ENCODE measurements at places on chromosomes 1 and 21. TPM values are rescaled to one million over a fixed set of nuclear protein-coding genes. Genes with fewer than 3 reads are reported as not detected.

Gene RBP7
- not detected for total RNA-seq

Gene RGSL1
- not detected for total RNA-seq

Gene TRIM67
- not detected for total RNA-seq

Gene C1orf94
- not detected for total RNA-seq

Gene LMX1A
- not detected for total RNA-seq

Gene TSPEAR
- not detected for total RNA-seq

Gene LIN28A
- total RNA-seq: not detected

Gene RAB42
- 0.17 TPM for total RNA-seq

Gene OR2G3
- total RNA-seq: not detected

Gene GJA9
- not detected for total RNA-seq

DNA sequence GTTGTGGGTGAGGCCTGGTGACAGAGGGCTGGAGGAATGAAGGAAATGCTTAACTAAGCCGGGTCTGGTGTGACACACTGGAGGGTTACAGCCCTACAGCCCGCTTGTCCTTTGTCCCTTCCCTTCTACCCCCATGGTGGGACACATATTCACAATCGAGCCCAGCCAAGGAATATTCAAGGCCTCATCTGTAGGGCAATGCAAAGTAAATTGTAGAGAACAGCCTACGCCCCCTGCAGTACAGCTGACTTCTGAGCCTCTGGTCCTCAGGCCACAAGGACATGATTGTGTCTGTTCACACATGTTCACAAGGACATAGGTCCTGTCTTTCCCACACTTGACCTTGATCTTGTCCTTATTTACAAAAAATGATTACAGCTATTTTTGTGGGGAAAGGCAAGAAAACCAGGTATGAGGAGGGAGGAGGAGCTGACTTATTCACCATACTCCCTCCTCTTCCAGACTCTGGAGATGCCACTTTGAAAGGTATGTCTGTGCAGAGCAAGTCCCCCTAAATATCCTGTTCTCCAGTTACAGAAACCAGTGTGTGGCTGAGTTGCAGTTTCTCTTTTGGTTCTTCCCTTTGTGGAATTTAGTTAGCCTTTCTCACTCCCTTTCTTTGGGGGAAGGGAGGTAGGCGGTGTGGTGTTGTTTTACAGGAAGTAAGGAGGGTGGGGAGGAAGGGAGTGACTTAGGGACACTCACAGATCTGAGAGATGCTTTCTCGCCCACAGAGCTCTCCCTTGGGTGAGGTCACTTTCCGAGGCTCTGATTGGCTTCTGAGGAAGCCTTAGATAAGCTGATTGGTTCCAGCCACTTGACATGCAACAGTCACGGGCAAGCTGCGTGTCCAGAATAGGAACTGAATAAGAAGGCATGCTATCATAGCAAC lies 14.6 kb downstream of the POLR3GL start:
- no peaks in the 10 kb centered on the region for H3K27me3 ChIP-seq
- H3K27ac ChIP-seq: no peak overlapping the region
- no peak overlapping the region for H3K4me3 ChIP-seq
- peak; percentile 86 for DNase-seq

GRCh38 chr1:206897175-206897574 lies at the start of gene IL24:
Gene IL24 (plus strand): TSS chr1:206897443. CDS start chr1:206897833, 390 bp downstream.
- H3K27ac ChIP-seq: peak within 1 kb of the TSS; percentile 95
- peak; percentile 63 for DNase-seq
- peaks cover 95% of the 10 kb centered on the region for H3K4me1 ChIP-seq
- H3K27me3 ChIP-seq: no peaks in the 10 kb centered on the region

DNA sequence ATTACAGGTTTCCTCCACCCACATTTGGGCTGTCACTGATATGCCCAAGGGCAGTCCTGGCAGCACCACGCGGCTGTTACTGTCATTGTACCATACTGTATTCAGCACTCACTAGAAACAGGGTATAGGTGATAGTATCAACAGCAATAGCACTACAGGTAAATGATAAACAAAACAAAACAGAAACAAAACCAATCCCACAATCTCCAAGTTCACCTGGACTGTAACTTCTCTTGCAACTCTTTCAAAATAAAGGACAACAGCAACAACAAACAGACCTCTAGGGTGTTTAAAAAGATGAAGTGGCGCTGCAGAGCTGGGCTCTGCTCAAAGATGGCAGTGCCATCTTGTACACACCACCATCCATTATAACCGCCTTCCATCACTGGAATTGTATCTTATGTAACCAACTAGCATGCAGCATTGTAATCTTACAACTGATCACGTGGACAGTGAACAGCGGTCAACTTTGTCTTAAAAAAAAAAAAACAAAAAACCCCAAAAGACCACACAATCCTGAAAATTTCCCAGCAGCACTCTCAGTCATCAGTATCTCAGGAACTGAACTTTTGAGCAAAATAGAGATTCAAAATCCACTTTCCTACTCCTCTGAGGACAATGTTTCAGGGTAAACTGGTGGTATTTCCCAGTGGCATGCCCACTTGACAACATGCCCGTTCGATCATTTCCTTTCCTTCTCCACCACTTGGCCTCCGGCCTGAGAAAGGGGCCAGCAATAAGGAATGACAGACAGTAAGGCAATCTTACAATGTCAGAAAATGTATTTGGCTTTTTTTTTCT lies 3.8 kb downstream of the IRF2BP2 start:
- H3K36me3 ChIP-seq: peaks cover 37% of the 10 kb centered on the region
- peak overlapping the region; percentile 82 for H3K4me3 ChIP-seq
- peaks cover 43% of the 10 kb centered on the region for H3K4me1 ChIP-seq
- H3K27me3 ChIP-seq: no peaks in the 10 kb centered on the region
- H3K27ac ChIP-seq: peak overlapping the region; percentile 94

- DNase-seq: no peak
- no peak overlapping the region for H3K4me3 ChIP-seq
- no peaks in the 10 kb centered on the region for H3K27me3 ChIP-seq
- no peak overlapping the region for H3K27ac ChIP-seq
Measured at GRCh38 chr1:65509912-65510680, 89.6 kb downstream of the LEPR start.

DNA sequence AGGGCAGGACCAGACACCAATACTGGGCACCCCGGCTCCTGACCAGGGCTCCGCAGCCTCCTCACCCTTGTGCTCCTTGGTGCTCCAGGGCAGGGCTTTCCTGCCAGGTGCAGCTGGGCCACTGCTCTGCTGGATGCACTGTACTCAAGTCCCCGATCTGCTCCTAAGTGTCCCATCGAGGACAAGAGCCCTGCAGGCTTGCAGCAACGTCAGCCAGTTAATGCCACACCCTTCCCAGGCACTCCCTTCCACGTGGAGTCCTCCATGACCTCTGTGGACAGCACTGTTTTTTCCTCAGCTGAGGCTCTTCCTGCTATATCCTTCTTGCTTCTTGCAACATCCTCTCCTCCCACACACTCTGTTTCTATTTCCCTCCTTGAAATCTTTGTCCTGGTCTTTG lies 94.0 kb upstream of the NGF start:
- peaks cover 14% of the 10 kb centered on the region for H3K27me3 ChIP-seq
- DNase-seq: no peak
- no peaks in the 10 kb centered on the region for H3K4me1 ChIP-seq
- no peak overlapping the region for H3K27ac ChIP-seq
- no peaks in the 10 kb centered on the region for H3K36me3 ChIP-seq

DNA sequence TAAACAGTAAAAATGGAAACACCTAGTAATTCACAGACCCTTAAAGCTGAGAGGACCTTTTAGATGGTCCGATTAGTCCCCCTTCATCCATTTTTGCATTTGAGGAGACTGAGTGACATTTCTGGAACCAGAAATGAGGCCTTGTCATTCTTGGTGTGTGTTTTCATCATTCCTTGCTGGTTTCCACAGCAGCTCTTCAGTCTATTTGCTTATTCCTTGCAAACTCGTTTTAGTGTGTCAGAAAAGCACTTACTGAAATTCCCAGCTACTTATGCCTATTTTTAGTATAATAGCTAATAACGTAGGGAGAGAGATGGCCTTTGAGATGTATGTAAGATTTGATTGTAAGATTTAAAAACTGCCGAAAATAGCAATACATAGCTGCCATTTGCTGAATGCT lies 70.9 kb downstream of the VPS13D start:
- no peaks in the 10 kb centered on the region for H3K36me3 ChIP-seq
- H3K4me1 ChIP-seq: peaks cover 36% of the 10 kb centered on the region
- H3K4me3 ChIP-seq: no peak overlapping the region
- H3K27me3 ChIP-seq: no peaks in the 10 kb centered on the region
- H3K27ac ChIP-seq: no peak overlapping the region

DNA sequence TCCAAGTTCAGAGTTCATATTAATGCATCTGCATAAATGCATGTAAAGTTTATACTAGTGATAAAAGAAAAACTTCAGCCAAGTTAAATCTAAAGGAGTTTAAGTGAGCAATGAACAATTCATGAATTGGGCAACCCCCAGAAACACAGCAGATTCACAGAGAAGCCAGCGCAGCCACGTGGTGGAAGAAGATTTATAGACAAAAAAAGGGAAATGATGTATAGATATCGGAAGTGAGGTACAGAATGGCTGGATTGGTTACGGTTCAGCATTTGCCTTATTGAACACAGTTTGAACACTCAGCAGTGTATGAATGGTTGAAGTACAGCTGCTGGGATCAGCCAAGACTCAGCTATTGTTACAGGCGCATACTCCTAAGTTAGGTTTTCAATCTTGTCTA lies 5.7 kb downstream of the AK5 start:
- no peak overlapping the region for H3K4me3 ChIP-seq
- H3K27me3 ChIP-seq: no peaks in the 10 kb centered on the region
- H3K27ac ChIP-seq: no peak overlapping the region
- no peaks in the 10 kb centered on the region for H3K36me3 ChIP-seq
- no peak for DNase-seq

DNA sequence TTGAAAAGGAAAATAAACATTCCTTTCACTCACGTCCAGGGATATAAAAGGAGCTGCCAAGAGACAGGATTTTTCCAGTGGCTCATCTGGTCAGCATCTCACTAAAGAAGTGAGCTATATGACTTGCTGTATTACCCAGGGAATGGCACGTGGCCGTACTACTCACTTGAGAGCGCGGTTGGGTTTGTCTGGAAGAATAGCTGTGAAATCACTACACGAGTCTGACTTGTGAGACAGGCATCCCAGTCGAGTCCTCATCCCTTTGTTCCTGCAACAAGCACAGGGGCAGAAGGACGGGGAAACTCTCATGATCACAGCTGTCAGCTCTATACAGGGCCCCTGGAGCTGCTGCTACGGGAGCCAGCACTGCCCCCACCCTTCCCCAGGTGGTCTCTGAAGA lies 17.7 kb downstream of the RGS8 start:
- H3K4me1 ChIP-seq: peaks cover 4% of the 10 kb centered on the region
- H3K27me3 ChIP-seq: peaks cover 30% of the 10 kb centered on the region
- H3K27ac ChIP-seq: no peak overlapping the region
- DNase-seq: no peak
- H3K4me3 ChIP-seq: no peak overlapping the region

GRCh38 chr21:38766987-38767722 lies 38.6 kb upstream of the ETS2 start:
- peaks cover 15% of the 10 kb centered on the region for H3K36me3 ChIP-seq
- H3K27me3 ChIP-seq: no peaks in the 10 kb centered on the region
- H3K4me3 ChIP-seq: peak overlapping the region; percentile 74
- H3K4me1 ChIP-seq: peaks cover 71% of the 10 kb centered on the region
- H3K27ac ChIP-seq: peak overlapping the region; percentile 98

DNA sequence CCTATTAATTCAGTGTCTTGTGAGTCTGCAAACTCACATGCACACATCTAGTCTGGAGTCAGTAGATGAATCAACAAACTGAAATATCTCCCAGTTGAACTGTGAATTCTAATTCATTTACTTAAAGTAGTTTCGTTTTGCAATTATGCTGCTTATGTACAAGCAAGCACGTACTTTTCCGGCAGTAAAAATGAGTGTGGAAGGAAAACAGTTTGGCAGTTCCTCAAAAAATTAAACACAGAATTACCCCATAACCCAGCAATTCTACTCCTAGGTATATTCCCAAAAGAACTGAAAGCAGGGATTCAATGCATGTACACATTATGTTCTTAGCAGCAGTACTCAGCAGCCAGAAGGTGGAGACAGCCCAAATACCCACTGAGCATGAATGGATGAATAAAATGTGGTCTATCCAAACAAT lies 49.3 kb downstream of the GNB1 start:
- H3K27me3 ChIP-seq: no peaks in the 10 kb centered on the region
- H3K4me3 ChIP-seq: peak overlapping the region; percentile 86
- H3K36me3 ChIP-seq: peaks cover 8% of the 10 kb centered on the region
- DNase-seq: no peak
- peaks cover 47% of the 10 kb centered on the region for H3K4me1 ChIP-seq

DNA sequence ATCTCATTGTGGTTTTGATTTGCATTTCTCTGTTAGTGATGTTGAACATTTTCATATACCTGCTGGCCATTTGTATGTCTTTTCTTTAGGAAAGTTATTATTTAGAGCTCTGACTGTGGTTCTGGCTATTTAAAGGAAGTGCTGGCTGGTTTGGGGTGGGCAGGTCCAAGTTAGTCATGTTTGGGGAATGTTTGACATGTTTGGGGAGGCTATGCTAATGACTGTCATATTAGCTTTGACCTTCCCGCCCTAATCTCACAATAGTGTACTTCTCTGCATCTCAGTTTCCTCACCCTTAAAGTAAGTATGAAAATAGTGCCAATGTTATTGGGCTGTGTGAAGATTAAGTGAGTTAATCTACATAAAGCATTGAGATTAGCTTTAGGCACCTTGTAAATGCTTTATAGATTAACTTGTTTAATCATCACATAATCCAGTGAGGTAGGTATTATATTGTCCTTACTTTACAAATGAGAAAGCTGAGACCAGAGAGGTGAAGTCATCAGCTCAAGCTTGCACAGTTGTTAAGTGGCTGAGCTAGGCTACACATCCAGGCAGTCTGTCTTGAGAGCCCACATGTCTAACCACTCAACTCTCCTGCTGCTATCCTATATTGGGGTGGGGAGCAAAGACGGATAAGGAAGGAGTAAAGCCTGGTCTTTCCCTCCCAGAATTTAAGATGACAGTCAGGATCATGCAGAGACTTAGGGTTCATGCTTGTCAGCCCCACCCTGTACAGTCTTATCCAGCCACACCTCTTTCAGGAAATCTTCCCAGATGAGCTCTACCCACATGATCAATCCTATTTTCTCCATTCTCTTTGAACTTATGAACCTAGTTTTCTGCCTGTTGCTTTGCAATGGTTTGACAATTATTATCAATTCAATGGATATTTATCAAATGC lies 22.8 kb upstream of the CRNN start:
- no peak overlapping the region for H3K27ac ChIP-seq
- H3K4me1 ChIP-seq: no peaks in the 10 kb centered on the region
- peaks cover 35% of the 10 kb centered on the region for H3K27me3 ChIP-seq

- no peaks in the 10 kb centered on the region for H3K4me1 ChIP-seq
- no peak overlapping the region for H3K4me3 ChIP-seq
- H3K27ac ChIP-seq: no peak overlapping the region
- H3K36me3 ChIP-seq: no peaks in the 10 kb centered on the region
Measured at GRCh38 chr1:21565285-21565684, 56.1 kb downstream of the ALPL start.

- H3K4me1 ChIP-seq: no peaks in the 10 kb centered on the region
- H3K27me3 ChIP-seq: no peaks in the 10 kb centered on the region
- H3K36me3 ChIP-seq: peaks cover 2% of the 10 kb centered on the region
- DNase-seq: no peak
- no peak overlapping the region for H3K4me3 ChIP-seq
Measured at GRCh38 chr1:180281490-180281889, 51.4 kb downstream of the LHX4 start.

GRCh38 chr1:113530021-113530420 lies 139.7 kb downstream of the MAGI3 start:
- no peak overlapping the region for H3K4me3 ChIP-seq
- DNase-seq: no peak
- H3K4me1 ChIP-seq: no peaks in the 10 kb centered on the region
- H3K36me3 ChIP-seq: no peaks in the 10 kb centered on the region
- H3K27me3 ChIP-seq: no peaks in the 10 kb centered on the region
- H3K27ac ChIP-seq: no peak overlapping the region

GRCh38 chr1:31862071-31862470 lies 46.2 kb upstream of the SPOCD1 start:
- peaks cover 7% of the 10 kb centered on the region for H3K4me1 ChIP-seq
- no peaks in the 10 kb centered on the region for H3K36me3 ChIP-seq
